Kidney epithelial cell (primary cell): ENCODE measurements at places on chromosomes 7 and 10. TPM values are rescaled to one million over a fixed set of nuclear protein-coding genes. Genes with fewer than 3 reads are reported as not detected.

DNA sequence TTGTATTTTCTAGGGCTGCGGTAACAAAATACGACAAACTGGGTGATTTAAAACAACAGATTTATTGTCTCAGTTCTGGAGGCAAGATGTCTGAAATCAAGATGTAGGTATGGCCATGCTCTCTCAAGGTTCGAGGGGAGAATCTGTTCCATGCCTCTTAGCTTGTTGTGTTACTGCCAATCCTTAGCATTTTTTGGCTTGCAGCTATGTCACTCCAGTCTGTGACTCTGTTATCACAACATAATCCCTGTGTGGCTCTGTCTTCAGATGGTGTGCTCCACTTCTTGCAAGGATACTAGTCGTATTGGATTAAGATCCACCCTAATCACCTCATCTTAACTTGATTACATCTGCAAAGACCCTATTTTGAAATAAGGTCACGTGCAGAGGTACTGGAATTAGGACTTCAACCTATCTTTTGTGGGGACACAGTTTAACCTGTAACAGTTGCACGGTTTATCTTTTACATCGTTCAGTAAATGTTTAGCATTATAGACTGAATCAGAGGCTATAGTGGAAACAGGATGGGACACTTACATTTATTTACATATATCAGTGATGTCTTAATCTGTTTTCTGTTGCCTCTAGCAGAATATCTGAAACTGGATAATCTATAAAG lies 3.1 kb downstream of the C1GALT1 start:
- no peak for DNase-seq

GRCh38 chr7:83749495-83749894 lies 100.6 kb upstream of the SEMA3E start:
- DNase-seq: no peak

Gene ABCB1
- 3.0 and 5.0 TPM in 2 replicates for total RNA-seq

- no peak for DNase-seq
These were observed 2.8 kb upstream of the PDK4 start for GRCh38 chr7:95599069-95599468.

DNA sequence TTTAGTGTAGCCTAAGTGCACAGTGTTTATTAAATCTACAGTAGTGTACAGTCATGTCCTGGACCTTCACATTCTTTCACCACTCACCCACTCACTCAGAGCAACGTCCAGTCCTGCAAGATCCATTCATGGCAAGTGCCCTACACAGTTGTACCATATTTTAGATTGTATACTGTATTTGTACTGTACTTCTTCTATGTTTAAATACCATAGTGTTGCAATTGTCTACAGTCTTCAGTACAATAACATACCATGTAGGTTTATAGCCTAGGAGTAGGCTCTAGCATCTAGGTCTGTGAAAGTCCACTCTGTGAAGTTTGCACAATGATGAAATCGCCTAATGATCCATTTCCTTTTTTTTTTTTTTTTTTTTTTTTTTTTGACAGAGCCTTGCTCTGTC lies 12.0 kb downstream of the EEPD1 start:
- no peak for DNase-seq

GRCh38 chr10:14787938-14788337 lies 13.2 kb upstream of the FAM107B start:
- no peak for DNase-seq
